ENCODE measurements at places on chromosomes 7 and 10. TPM values are rescaled to one million over a fixed set of nuclear protein-coding genes. Genes with fewer than 3 reads are reported as not detected.

ZDHHC4 gene
- 36.9 TPM for total RNA-seq

GALNT17 gene
- not detected for total RNA-seq

C10orf62 gene
- 0.10 TPM for total RNA-seq

LRIT1 gene
- not detected for total RNA-seq

CRYGN gene
- total RNA-seq: not detected

RHEB gene
- 50.0 TPM for total RNA-seq

IFRD1 gene
- total RNA-seq: 32.7 TPM

RET gene
- not detected for total RNA-seq

SPDYE3 gene
- not detected for total RNA-seq

PLPP4 gene
- total RNA-seq: 1.6 TPM

All from vein endothelial cell (primary cell).